ENCODE measurements at places on chromosomes 1 and 21. TPM values are rescaled to one million over a fixed set of nuclear protein-coding genes. Genes with fewer than 3 reads are reported as not detected.

CYP4X1 gene
- not detected for total RNA-seq

CR2 gene
- total RNA-seq: not detected

DNA sequence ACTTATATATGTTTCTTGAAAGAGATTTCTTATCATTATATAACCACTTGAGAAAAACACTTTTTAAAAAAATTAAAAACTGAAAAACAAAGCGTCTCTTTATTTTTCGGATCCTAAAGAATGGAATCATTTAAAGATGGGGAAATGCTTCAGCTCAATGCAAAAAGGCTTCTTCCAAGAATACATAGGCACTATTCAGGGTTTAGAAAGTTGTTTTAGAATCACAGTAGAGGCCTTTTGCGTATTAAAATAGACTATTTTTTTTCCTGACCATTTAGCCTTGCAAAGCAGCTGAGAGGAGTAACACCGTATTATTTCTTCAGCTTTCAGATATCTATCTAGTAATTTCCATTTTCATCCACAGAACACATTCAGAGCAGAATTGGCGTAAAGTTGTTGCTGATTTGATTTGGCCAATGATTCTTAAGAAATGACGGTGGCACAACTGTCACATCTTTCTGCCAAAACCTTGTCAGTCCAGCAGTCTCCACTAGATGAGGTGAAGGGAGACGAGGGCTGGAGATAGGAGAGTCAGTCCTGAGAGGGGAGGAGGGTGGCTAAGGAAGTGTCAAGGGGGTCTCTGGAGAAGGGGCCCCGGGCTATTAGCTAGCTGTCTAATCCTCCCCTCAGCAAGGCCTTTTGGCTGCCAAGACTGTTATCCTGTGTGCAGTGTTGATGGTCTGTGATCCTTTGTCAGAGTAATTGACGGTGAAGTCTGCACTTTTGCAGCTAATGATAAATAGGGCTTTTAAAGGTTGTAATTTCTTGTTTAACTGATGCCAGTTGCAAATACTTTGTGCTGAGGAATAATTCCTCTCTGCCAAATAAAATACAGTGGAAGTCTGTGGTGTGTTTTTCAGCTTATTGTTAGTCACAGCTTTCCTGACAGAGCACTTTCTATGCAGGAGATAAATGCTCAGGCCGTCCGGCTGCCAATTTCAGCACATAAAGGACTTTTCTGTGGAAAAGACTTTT, 34.7 kb downstream of the PRRX1 start:
- no peak overlapping the region for H3K4me3 ChIP-seq
- H3K27me3 ChIP-seq: peaks cover 5% of the 10 kb centered on the region
- no peaks in the 10 kb centered on the region for H3K4me1 ChIP-seq
- H3K36me3 ChIP-seq: no peaks in the 10 kb centered on the region
- H3K27ac ChIP-seq: no peak overlapping the region

DNA sequence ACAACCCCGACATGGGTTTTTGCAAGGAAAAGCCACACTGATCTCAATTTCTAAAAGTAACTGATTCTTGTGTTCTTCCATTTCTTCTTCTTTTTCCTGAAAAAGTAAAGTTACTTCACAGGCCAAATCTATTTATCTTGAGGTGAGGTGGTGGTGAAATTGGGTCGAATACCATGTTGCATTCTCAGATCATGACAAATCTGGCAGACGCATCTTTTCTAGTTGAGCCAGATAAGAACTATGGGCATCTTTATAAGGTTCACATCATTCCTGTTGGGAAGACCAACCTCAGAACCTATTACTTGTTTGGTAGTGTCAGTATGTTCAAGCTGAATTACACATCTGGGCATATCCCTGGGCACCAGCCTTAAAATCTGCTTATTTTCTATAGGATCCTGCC, 78.6 kb upstream of the USP25 start:
- no peaks in the 10 kb centered on the region for H3K4me1 ChIP-seq
- no peak overlapping the region for H3K4me3 ChIP-seq
- peaks cover 4% of the 10 kb centered on the region for H3K27me3 ChIP-seq
- DNase-seq: no peak
- H3K27ac ChIP-seq: no peak overlapping the region
- H3K36me3 ChIP-seq: no peaks in the 10 kb centered on the region

GRCh38 chr1:31799895-31800673, 15.7 kb downstream of the SPOCD1 start:
- no peaks in the 10 kb centered on the region for H3K36me3 ChIP-seq
- DNase-seq: no peak
- H3K27ac ChIP-seq: no peak overlapping the region

GRCh38 chr1:97986041-97987005, 65.5 kb upstream of the DPYD start:
- H3K4me1 ChIP-seq: peaks cover 21% of the 10 kb centered on the region
- peak overlapping the region; percentile 52 for H3K4me3 ChIP-seq
- H3K27me3 ChIP-seq: peaks cover 6% of the 10 kb centered on the region
- H3K27ac ChIP-seq: peak overlapping the region; percentile 74
- DNase-seq: peak; percentile 42

DNA sequence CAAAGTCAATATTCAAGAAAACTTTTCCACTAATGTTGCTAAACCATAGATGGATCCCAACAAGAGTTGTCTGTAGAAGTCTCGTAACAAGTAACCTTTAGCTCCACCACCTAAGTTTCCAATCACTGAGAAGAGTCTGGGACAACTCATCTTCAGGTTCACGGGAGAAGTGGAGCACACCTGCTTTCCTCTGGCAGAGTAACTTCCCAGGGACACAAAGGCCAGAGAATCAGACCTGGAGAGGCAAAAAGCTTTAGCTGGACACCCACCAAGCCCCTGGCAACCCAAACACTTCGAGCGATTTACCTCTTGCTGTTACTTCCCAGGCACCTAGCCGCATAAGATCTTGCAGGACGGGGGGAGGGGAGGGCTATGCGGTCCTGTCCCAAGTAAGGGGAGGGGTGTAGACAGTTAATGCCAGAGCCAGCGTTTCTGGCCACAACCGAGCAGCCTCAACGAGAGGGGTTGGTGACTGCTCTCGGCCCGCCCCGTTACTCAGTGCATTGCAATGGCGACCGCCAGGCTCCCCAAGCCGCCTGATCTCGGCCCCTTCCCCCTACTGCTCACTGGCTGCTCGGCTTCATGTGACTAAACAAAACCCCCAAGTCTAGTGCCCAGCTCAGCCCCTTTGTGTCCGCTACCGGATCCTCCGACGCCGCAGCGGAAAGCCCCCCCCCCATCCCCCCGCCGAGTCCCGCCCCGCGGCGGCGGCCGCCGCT, 709 bp downstream of the ZNF644 start:
- peak overlapping the region; percentile 89 for H3K27ac ChIP-seq
- H3K4me3 ChIP-seq: peak overlapping the region; percentile 92
- peaks cover 47% of the 10 kb centered on the region for H3K4me1 ChIP-seq
- no peaks in the 10 kb centered on the region for H3K27me3 ChIP-seq
- peak; percentile 77 for DNase-seq

All from activated CD4-positive, alpha-beta memory T cell treated with anti-CD3 and anti-CD28 coated beads, Interleukin-2, amount 10 ng/mL, durations not matched to agents 7 days and 5 days (primary cell).